Sciatic nerve (tissue), 2 donors: ENCODE measurements at places on chromosomes 6 and 20. TPM values are rescaled to one million over a fixed set of nuclear protein-coding genes. Genes with fewer than 3 reads are reported as not detected.

DNA sequence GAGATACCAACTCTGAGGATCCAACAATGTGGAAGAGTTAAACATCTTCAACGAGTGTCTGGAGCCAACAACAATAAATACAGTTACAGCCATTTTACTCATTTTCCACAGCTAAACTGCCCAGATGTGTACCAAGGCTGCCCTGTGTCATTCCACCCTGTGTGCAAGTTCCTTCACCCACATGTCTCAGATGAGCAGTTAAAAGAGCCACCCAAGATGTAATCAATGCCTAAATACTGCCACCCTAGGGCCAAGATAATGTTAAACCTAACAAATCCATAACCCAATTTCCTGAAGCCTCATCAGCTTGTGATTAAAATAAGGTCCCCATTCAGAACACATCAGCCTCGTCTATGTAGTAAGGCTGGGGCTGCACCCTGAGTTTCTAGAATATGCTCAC lies 59.9 kb downstream of the GMDS start:
- DNase-seq = no peak

DNA sequence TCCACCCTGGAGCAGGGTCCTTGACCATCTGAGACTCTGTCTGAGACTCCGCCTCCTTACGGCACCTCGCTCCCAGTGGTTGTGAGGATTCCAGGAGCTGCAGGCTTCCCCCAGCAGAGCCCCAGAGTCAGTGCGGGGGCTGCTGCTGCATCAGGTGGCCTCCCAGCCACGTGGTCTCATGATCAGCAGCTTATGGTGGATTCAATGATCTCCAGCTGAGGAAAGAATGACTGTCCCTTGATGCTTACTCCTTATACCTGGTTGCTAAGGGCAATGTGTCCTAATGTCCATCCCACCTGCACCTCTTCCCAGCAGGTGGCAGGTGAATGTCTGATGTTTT lies 40.0 kb downstream of the SLC22A1 start:
- DNase-seq = no peak

DNA sequence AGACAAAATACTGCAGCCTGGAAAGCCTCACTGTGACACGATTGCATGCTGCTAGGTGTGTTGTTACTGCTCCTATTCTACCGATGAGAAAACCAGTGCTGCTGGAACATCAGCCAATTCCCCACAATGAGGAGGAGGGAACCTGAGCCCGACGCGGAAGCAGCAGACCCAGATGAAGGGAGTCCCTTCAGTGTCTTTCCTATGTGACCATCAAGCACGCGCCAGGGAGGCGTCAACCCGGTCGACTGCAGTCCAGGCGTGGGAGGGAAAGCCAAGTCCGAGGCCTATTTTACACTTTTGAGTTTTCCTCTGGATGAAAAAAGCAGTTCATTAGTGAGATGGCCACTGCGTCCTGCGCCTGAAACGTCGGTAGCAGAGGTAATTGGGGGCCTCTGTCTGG lies 63.3 kb downstream of the STK35 start:
- DNase-seq = peak; percentile 36

GRCh38 chr6:79421001-79421411 lies 116.2 kb downstream of the LCA5 start:
- DNase-seq = no peak

DNA sequence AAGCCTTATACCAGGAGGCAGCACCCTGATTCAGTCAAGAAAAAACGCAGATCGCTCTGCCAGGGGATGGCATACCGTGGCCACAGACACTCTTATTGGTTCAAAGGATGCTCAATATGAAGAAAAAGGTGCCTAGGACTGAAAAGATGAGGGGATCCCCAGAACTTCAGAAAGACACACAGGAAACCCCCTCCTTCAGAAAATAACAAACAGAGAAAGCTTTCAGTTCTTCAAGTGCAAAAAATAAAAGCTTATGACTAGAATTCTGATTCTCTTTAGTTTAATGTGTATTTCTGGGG lies 17.7 kb upstream of the MYB start:
- DNase-seq = no peak

GRCh38 chr20:46127396-46128010 lies 9.4 kb downstream of the CD40 start:
- DNase-seq = peak; percentile 51

- DNase-seq = peak; percentile 3
Observed at GRCh38 chr6:44671333-44671732, 283.8 kb downstream of the CDC5L start.

GRCh38 chr6:73652637-73653570 lies 888 bp downstream of the SLC17A5 start:
- DNase-seq = peak; percentile 74

- DNase-seq = peak; percentile 81
Observed at GRCh38 chr20:23161968-23162696, 76.0 kb upstream of the CD93 start.

DNA sequence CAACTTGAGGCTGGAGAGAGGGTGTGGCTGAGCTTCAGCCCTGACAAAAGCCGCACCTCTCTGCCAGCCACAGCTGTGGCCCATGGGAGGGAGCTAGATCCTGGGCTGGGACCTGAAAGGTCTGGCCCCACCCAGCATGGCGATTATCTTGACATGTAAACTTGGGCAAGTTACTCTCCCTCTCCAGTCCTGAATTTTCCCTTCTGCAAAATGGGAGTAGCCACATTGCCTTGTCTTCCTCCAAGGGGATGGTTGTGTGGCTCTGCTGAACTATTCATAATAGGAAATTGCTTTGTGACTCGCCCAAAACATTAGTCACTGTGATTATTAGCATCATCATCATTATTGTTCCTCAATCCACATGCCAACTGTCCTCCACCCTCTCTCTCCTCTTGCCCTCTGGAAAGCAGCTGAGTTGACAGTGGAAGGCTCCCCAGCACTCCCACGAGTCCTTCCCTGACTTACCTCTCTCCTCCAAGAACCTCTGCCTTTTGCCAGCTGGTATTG lies 23.0 kb upstream of the RBPJL start:
- no peak for DNase-seq

- DNase-seq = no peak
Observed at GRCh38 chr6:125445054-125445453, 143.3 kb upstream of the HDDC2 start.

DNA sequence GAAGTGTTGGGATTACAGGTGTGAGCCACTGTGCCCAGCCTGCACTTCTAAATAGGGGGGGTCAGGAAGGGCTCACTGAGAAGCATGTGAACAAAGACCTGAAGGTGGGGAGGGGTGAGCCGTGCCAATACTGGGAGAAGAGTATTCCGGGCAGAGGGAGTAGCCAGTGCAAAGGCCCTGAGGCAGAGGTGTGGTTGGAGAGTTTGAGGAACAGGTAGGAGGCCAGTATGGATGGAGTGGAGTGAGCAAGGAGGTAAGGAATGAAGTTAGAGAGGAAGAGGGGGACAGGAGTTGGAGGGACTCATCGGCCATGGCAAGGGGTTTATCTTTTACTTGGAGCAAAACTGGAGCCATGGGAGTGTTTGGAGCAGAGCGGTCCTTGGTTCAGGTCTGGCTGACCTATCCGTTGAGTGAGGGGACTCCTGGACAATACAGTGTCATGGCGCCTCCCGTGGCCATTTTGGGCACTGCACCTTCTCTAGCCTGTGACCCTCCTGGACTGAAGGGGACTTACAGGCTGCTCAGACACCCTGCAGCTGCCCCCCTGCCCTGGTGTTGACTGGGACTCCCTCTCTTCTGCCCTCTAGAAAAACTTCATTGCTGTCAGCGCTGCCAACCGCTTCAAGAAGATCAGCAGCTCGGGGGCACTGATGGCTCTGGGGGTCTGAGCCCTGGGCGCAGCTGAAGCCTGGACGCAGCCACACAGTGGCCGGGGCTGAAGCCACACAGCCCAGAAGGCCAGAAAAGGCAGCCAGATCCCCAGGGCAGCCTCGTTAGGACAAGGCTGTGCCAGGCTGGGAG lies 12.1 kb downstream of the FOXS1 start:
- peak; percentile 84 for DNase-seq

DNA sequence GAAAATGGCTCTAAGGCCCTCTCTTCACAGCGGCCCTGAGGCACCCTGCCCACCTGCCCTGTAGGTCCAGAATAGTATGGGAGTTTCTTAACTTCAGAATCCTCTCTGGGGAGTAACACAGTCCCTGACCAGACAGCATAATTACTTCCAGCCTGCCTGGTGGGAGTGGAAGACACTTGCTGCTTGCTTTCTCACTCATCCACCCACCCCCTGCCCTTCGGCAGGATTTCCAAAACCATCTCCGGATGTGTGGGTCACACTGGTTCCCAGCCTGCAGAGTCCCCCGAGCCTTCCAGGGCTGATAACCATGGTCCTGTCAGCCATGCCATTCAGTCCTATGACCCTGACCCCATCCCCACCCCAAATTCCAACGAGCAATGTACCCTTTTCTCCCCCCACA lies 5.4 kb downstream of the SLC29A1 start:
- no peak for DNase-seq

DNA sequence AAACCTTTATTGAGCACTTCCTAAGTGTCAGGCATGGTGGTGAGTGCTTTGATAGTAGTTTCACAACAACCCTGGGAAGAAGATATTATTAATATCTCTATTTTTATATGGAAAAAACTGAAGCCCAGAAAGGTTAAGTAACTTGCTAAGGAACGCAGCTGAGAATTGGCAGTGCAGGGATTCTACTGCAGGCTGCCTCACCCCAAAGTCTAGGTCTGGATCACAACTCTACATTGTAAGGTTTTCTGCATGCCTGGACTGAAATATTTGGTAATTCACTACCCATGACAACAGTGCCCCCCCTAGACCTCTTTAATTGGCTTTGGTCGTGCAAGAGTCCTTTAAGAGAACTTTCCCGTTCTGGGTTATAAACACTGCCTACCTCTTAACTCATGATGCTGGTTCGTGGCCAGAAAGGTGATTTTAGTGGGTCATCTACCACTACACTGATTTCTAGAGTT lies 67.1 kb upstream of the KCNQ5 start:
- DNase-seq = no peak

DNA sequence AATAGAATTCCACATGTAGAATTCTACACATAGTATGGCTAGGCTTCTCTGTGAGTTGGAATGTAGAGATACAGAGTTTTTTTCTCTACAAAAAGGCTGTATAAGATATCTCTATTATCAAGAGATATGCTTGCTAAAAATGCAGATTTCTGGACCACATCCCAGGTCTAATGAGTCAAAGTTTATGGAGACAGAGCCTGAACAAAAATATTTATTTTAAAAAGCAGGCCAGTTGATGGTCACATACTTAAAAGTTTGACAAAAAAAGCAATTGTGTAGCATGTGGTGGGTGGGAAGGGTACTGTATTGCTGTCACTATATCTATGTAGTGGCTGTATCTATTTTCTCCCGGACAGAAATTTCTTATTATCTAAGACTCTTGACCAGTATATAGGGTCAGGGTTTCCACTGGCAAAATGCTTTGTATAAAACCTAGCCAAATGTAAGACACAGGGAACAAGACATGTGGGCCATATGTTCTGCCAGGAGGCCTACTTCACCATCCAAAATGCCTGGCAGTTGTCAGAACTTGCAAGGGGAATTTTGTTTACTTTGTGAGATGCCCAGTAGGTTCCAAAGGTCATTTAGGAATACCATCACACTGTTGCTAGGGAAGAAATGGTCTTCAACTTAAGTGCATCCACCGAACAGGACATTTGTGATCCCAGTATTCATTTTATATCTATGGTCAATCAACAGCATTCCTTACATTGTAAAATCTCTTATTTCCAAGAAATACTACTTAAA lies 60.6 kb downstream of the SHPRH start:
- no peak for DNase-seq

DNA sequence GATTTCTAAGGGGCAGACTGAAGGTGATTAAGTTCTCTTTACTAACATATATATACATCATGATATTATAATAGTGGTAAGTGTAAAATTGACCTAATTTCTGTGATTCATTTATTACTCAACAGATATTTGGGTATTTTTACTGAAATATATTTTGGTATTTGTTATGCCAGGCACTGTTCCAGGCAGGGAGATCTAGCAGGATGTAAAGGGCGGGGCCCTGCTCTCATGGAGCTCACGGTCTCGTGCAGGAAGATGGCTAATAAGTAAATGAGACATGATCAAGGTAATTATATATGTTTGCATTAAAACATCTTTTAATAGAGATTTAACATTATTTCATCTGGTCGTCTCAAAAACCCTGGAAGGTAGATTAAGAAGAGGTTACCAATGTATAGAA lies 27.7 kb downstream of the FAM50B start:
- no peak for DNase-seq

- no peak for DNase-seq
Observed at GRCh38 chr20:1376007-1376406, 16.8 kb downstream of the FKBP1A start.

DNA sequence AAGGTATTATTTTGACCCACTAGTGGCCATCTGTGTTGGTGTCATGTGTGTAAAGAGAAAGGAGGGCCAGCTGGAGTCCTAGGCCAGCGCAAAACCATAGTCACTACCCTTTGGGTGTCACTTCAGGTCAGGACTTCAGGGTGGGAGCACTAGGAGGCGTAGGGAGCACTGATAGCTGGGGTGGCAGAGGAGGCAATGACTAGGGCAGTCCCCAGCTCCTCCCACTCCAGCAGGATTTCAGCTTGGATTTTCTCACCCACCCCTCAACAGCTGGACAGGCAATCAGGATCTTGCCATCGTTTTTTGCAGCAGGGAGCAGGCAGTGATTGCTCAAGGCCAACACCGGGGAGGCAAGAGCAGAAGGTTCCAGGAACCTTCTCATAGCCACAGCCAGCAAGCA lies 4.2 kb upstream of the HLA-DOA start:
- no peak for DNase-seq

DNA sequence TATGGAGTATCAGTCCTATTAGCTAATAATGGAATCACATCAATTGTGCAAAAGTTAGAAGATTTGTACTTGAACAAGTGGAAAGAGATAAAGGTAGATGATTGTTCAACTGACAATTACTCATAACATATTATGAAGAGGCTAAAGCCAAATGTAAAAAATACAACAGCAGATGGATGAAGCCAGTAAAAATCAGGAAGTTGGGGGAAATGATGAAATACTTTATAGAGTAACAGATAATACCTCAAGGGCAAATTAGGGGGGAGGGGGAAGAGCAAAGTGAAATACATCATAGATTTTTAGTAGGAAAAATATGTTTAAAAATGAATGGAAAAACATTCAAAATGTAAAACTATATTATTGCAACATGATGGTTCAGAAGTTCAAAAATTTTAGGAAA lies 114.0 kb downstream of the PDSS2 start:
- no peak for DNase-seq

- DNase-seq = no peak
Observed at GRCh38 chr6:40393641-40394040, 193.5 kb downstream of the LRFN2 start.

Gene FLRT3
- total RNA-seq = 29.3 TPM

Gene CALHM4
- total RNA-seq = not detected

Gene PGC
- 0.27 TPM for total RNA-seq

Gene SMOC2
- total RNA-seq = 45.6 TPM

Gene AK9
- 13.8 TPM for total RNA-seq

Gene NHLRC1
- total RNA-seq = 1.8 TPM

Gene PACSIN1
- 0.49 TPM for total RNA-seq

Gene CALHM6
- 5.5 TPM for total RNA-seq

Gene SLC35D3
- not detected for total RNA-seq

Gene PSMG4
- total RNA-seq = 21.2 TPM

Gene SLA2
- 0.49 TPM for total RNA-seq

Gene SPAG4
- total RNA-seq = 4.5 TPM

Gene FNDC1
- 13.7 TPM for total RNA-seq
